ENCODE measurements at places on chromosomes 13 and 19.

- DNase-seq = no peak
These were observed 53.7 kb downstream of the PEPD start for GRCh38 chr19:33467851-33468250.

- DNase-seq = no peak
These were observed 30.7 kb upstream of the WASF3 start for GRCh38 chr13:26526702-26527216.

- DNase-seq = no peak
These were observed 86.5 kb downstream of the TNFSF11 start for GRCh38 chr13:42660333-42660965.

DNA sequence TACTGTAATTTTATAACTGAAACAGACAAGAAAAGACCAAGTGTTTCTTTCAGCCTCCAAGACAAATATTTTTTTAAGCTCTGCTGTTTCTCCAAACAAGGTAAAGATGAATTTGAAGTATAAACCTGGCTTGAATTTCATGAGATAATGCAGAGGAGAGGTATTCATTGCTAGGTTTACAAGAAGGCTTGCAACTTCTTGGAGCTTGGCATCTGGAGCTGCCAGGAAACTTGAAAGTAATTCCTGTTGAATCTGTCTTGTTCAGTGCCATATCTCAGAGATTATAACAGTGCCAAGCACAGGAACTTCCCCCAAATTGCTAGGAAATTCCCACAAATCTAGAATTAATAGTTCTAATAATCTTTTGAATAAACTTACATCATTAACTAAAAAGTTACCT is 70.9 kb downstream of the CDK8 start:
- no peak for DNase-seq

DNA sequence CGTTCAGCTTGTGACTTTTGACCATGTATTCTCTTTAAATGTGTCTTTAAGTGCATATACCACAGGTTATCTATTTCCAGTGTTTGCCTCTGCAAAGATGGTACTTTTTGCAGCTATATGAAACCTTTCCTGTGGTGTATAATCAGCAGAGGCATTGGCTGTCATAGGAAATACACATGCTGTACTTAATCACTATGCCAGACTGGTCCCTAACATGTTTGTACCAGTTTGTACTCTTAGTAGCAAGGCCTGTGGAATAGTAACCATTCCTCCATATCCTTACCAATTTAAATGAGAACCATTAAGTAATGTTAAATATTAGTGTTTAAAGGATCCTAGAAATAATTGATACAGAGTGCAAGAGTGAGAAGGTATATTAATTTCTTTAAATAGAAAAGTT is 69.8 kb downstream of the CDK8 start:
- DNase-seq = no peak

DNA sequence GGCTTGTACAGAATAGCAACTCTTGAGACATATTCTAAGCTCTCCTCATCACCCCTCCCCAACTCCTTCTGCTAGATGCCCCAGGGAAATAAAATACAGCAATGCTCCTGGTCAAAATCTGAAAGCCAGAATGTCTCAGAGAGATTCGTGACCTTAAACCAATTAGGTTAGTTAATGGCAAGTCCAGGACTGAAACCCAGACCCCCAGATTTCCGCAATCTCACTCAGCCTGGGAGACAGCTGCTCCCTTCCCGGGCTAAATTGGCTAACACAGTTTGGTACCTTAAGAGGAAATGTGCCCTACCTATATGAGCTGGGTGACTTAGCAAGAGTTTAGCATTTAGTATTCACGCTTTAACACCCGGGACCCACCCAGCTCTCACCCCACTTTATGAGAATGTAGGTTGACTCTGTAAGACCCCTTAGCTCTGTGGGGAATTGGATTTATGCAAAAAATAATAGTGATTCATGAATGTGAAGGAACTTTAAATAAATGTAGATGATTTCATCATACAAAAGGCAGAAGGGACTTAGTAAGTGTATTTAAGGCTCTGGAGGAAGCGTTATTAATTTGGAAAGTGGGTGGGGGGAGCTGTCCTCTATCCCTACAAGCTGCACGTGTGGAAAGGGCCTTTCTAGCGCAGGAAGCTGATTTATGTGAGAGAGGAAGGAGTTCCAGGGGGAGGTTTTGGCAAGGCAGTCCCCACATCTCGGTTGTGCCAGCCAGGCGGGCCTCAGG is 1.1 kb downstream of the DLEU7 start:
- no peak for DNase-seq

DNA sequence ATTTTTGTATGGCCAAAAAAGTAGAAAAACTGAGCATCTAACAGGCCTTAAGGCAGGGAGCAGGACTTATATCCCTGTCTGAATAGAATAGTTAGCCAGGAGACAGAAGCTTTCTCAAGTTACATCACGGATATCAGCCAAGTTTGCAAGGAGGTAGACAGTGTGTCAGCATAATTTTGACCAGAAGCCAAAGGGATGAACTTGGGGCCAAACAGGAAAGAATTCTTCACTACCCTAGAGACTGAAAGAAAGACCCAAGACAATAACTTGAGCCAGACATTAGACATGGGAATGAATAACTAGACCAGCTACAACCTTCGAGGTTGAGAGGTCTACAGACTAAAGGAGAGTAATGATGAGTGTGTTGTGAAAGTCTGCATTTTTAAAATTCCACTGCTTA is 48.1 kb upstream of the PCDH9 start:
- DNase-seq = no peak

- DNase-seq = peak; percentile 73
These were observed at the start of gene LIG4 for GRCh38 chr13:108215436-108215835. TSS of gene LIG4 (minus strand) at chr13:108215536. CDS start at chr13:108211268, 4,268 bp downstream.

DNA sequence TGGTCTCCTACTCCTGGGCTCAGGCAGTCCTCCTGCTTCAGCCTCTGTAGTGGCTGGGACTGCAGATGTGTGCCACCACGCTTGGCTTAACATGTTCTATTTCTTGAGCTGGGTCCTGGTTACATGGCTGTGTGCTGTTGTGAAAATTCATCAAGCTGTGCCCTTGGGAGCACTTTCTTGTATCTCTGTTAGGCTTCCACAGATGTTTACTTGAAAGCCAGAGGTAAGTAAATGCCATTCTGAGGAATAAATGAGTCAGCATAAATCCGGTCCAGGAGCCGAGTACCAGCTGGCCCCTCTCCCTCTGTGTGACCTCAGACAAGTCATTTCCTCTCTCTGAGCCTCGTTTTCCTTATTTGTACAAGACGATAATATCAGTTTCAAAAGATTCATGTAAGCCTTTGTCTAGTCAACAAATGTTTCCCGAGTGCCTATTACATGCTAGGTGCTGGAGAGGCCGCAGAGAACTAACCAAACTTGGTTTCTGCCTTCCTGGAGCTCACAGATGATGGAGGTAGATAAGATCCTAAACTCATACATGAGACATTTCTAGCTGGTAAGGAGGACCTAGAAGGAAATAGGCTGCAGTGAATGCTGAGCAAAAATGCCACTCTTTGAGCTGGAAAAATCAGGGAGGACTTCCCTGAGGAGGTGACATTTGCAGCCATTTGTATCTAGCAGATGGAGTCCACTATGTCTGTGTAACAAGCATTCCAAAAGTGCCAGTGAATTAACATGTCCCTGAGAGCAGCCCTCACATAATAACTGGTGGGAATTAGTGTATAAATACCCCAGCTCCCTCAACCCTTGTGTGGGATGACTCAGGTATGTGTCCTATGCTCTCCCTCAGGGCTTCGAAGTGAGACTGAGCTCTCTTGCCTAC is 2.7 kb upstream of the RASAL3 start:
- peak; percentile 87 for DNase-seq

GRCh38 chr13:40388617-40389016 is 277.8 kb downstream of the FOXO1 start:
- DNase-seq = peak; percentile 89

DNA sequence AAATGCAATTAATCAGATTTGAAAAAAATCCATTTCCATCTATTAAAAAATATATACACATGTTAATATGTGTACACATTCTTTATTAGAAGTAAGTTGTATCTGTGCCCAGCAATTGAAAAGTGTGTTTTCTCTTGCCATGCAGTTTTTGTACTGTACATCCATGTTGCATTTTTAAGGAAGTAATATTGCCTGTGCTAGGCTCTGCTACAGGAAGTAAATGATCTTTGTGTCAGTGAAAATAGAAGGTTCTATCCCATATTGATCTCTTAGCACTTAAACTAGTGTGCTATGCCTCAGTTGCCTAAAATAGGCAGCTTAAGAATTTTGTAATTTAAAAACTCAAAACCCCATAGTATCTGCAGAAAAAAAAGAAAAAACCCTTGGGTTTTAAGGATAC is 122.5 kb downstream of the CDK8 start:
- DNase-seq = peak; percentile 4

- DNase-seq = no peak
These were observed 5.7 kb downstream of the VSTM2B start for GRCh38 chr19:29531458-29532025.

DNA sequence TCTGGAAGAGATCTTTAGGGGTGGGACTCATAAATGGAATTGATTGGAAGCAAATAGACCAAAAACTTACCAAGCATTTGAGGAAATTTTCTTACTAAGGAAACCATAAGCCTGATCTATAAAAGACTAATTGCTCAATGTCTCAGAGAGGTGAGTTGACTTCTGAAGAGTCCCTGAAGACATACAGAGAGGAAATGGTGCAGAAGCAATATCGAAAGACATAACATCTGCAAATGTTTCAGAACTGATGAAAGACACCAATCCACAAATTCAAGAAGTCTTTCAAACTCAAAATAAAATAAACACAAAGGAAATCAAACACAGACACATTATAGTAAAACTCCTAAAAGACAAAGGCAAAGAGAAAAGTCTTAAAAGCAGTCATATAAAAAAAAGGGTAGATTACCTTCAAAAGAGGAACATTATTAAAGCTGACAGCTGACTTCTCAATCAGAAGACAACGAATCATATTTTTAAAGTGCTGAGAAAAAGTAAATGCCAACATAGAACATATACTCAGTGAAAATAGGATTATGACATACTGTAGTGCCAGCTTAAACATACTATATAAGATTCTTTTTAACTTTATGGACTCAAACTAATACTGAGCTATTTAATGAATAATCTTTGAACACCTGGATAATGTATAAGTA is 45.4 kb upstream of the CALM3 start:
- no peak for DNase-seq

GRCh38 chr19:35590875-35591274 is 4.9 kb downstream of the PMIS2 start:
- DNase-seq = no peak

GRCh38 chr13:31764556-31764955 is 25.2 kb downstream of the RXFP2 start:
- no peak for DNase-seq

DNA sequence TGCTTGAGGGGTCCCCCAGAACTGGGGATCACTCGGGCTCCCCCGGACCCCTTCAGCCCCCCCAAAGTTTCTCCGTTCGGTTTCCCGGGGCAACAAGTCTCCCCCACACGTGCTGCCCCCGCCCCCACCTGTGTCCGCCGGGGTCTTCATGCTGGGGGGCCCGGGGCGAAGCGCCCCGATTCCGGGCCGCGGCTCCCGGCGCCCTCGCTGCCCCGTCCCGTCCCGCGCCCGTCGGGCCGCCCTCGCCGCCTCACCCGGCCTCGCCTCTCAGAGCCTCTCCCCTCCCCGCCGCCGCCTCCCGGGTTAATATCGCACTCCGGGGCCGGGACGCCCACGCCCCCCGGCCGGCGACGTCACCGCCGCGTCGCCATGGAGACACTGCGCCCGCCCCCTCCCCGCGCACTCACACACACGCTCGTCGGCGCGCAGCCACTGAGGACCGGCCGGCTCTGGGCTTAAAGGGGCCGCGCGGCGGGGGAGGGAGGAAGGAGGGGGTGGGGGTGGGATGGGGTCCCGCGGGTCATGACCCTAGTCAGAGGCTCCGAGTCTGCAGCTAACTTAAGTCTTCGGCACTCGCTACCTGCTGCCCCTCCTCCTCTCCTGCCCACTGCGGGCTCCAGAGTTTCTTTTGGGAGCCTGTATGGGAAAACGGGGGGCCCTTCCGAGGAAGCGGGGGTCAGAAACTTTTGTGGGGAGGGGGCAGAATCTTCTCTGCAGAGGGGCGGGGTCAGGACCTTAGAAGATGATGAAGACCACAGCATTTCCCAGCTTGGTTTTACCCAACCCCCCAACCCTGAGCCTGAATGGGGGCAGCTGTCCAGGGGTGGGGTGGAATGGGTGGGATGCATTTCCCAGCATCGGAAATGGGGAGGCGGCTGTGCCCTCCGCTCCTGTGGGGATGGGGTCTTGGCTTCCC is at the start of gene ERF:
Gene ERF, minus strand, starts transcription at position 279 of the 916 bp plus-strand sequence. Its CDS starts 129 bp downstream, at position 150.
- DNase-seq = peak; percentile 90

- DNase-seq = no peak
These were observed 45.6 kb upstream of the MRI1 start for GRCh38 chr19:13718733-13719132.

GRCh38 chr13:72864142-72865011 is 82.4 kb downstream of the PIBF1 start:
- DNase-seq = no peak

DNA sequence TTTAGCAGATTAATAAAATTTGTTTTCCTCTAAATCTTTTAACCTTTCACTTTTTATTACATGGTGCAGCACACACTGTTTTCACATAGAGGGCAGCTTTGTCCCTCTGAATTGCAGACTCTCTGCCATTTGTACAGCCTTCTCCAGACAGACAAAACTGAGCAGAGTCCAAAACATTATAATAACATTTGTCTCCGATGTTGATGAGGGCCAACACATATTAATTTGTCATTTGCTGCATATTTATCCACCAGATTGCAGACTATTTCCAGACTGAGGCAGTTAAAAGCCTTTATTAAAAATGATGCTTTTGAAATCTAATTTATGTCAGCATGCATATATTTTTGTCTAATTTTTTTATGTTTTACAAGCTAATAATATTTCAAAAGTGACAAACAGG is 1251.9 kb upstream of the SLC10A2 start:
- no peak for DNase-seq

DNA sequence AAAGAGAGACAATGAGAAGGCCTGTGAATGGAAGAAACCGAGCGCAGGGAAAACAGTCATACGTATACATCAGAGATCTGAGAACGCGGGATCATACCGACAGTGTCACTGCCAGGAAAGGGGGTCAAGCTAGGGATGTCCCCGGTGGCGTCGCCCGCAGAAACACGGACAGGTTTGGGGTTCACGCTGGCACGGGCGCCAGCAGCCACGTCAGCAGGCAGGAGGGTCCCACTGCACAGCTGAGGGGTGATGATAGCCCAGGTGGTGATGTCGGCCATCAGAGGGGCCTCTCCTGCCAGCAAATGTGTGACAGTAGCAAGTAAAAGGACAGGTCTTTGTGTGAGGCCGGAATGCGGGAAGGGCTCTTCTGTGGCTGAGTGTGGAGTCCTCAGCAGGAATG is 3.4 kb upstream of the ZNF229 start:
- DNase-seq = no peak

Data from KBM-7 (cell line).